ENCODE measurements at places on chromosomes 5 and 9.

DNA sequence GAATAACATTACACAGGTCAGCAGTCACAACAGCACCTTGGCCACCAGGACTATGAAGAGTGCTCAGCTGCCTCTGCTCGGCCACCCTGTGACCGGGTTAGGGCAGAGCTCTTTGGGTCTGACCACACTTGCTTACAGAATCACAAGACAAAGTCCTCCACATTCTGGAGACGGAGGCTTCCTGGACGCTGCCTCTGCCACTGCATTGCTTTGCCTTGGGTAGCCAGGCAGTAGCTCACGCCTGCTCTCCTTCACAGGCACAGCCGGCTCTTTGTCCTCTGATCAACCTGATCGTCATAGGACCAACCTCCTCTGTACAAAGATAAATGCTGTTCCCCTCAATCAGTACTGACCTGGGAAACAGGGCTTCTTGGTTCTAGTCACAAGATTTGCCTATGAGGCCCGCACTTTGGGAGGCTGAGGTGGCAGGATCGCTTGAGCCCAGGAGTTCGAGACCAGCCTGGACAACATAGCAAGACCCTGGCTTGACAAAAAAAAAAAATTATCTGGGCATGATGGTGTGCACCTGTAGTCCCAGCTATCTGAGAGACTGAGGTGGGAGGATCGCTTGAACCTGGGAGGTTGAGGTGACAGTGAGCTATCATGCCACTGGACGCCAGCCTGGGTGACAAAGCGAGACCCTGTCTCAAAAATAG, 128.4 kb upstream of the IER5L start:
- no peak for DNase-seq

DNA sequence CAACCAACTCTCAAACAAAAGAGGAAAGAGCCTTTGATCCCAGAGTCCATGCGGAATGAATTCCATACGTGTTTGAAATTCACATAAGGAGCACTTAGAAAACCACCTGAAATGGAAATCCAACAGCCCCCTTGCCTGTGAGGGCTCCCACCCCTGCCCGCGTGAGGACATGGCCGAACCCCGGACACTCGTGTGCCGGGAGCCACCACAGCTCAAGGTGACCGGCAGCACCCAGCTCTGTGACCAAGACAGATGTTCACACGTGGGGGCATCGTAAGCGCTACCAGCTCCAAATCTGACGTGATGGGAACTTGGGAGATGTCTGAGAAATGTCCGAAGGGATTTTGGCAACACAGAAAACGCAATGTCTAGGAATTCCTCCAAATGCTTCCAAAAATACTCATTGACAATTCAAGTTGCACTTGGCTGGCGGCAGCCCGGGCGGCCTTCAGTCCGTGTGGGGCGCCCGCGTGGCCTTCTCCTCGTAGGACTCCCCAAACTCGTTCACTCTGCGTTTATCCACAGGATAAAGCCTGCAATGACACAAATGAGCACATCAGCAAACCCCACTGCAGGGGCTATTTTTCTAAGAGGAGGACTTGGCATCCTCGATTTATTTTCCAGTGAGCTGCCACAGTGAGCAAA, 23.2 kb upstream of the TERT start:
- DNase-seq: no peak

GRCh38 chr9:133368249-133368881, 7.5 kb downstream of the SURF4 start:
- no peak for DNase-seq

GRCh38 chr9:130144703-130145102, 27.5 kb upstream of the NCS1 start:
- DNase-seq: no peak

GRCh38 chr9:33510262-33511183, 13.5 kb upstream of the ANKRD18B start:
- DNase-seq: no peak

DNA sequence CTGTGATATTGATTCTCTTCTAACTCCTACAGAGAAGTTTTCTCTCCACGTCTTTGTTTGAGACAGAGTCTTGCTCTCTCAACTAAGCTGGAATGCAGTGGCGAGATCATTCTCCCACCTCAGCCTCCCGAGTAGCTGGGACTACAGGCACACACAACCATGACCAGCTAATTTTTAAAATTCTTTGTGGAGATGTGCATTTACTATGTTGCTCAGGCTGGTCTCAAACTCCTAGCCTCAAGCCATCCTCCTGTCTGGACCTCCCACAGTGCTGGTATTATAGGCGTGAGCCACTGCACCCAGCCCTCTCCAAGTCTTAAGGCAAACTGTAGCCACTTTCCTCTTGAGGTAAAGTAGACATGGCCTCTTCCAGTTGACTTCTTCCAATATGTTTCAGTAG, 72.2 kb downstream of the SNX18 start:
- no peak for DNase-seq

DNA sequence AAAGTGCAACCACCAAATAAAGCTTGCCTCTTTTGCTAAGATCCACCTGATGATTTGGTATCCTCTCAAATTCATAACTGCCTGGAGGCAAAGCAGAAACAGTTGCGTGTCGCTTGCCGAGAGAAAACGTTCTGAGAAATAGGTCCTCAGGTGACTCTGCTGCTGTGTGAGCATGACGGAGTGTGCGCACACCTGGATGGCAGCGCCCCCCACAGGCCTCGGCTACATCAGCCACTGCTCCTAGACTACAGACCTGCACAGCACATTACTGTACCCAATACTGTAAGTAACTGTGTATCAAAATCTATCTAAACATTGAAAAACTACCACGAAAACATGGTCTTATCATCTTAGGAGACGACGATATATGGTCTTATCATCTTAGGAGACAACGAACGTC, 87.4 kb downstream of the CAMSAP1 start:
- DNase-seq: no peak

GRCh38 chr5:41695920-41696582, 174.2 kb downstream of the OXCT1 start:
- no peak for DNase-seq

All from NCI-H187 treated with DMSO at 0.1 percent for 48 hours (cell line).